ENCODE measurements at places on chromosomes 6 and 20. TPM values are rescaled to one million over a fixed set of nuclear protein-coding genes. Genes with fewer than 3 reads are reported as not detected.
A peak's percentile ranks its signal among the peaks of the same experiment; 100 is the strongest.

The MDFI gene
- 40.9 TPM for total RNA-seq

The CDC40 gene
- total RNA-seq = 22.3 TPM

DNA sequence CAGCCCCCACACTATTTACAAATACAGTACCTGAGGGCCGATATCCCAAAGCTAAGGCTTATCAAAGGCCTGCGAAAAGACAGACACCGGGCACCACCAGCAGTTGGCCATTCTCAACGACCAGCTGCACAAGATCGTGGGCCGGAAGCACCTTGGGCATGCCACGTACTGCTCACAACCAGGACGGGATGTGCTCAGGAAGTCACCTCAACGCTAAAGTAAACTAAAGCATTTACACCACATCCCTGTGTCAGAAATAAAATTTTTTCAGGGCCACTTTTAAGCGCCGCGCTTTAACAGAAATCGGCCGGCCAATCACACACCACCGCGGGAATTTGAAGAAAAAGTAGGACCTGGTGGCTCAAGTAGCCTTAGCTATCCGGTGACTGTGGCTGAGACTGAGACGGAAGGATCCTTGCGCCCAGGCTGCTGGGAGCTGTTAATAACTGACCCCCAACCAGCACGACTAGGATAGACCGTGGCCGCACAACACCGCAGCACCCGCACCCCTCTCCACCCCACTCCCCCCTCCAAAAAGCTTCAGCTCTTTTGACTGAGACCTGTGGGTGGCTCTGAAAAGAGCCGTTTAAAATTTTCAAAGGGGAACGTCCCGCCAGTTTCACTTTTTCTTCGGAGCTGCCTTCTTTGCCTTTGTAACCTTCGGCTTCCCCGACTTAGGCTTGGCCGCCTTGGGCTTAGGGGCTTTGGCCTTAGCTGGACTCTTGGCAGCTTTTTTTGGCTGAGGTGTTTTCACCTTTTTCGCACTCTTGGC, 131.2 kb upstream of the BTN3A2 start:
- H3K4me3 ChIP-seq = peak overlapping the region; percentile 72
- H3K4me1 ChIP-seq = peaks cover 4% of the 10 kb centered on the region
- H3K27me3 ChIP-seq = no peaks in the 10 kb centered on the region
- H3K27ac ChIP-seq = peak overlapping the region; percentile 70
- DNase-seq = peak; percentile 64

GRCh38 chr6:110358553-110359160, 508 bp upstream of the METTL24 start:
- H3K27ac ChIP-seq = no peak overlapping the region
- DNase-seq = no peak
- peak overlapping the region; percentile 58 for H3K4me3 ChIP-seq
- no peaks in the 10 kb centered on the region for H3K36me3 ChIP-seq

GRCh38 chr20:40942006-40942405, 86.6 kb upstream of the TOP1 start:
- H3K4me3 ChIP-seq = no peak overlapping the region
- no peak overlapping the region for H3K27ac ChIP-seq
- H3K27me3 ChIP-seq = no peaks in the 10 kb centered on the region
- no peaks in the 10 kb centered on the region for H3K36me3 ChIP-seq
- no peak for DNase-seq
- no peaks in the 10 kb centered on the region for H3K4me1 ChIP-seq

DNA sequence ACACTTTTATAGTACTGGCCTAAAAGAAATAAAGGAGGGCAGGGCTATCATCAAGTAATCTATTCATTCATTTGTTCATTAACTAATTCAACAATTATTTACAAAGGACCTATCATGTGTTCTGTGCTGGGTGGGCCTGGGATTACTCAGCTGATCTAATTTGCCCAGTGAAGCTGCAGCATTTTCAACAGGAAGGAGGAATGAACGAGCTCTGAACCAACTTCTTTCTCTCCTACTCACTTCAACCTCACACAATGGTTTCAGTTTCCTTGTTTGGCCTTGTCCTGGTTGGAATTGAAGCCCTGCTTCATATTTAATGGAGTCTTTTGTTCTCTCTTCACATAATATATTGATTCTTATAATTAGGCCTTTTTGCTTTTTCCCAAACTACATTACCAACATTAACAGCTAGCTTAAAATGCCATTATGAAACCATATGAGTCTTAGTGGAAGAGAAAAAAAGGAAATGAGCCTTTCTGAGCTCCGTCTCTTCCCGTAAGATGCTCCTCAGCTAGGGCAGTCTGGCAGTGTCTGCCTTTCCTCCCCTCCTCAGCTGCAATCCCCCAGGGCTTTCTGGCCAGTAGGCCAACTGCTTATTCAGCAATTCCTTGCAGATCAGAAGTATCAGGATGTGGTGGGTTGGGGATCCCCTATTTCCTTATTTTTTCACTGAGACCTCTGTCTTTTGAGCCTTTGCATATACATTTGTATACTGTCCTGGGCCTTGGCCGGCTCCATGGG, 79.4 kb upstream of the NRN1 start:
- no peak overlapping the region for H3K4me3 ChIP-seq
- H3K4me1 ChIP-seq = no peaks in the 10 kb centered on the region
- no peaks in the 10 kb centered on the region for H3K27me3 ChIP-seq
- no peak overlapping the region for H3K27ac ChIP-seq
- DNase-seq = no peak

DNA sequence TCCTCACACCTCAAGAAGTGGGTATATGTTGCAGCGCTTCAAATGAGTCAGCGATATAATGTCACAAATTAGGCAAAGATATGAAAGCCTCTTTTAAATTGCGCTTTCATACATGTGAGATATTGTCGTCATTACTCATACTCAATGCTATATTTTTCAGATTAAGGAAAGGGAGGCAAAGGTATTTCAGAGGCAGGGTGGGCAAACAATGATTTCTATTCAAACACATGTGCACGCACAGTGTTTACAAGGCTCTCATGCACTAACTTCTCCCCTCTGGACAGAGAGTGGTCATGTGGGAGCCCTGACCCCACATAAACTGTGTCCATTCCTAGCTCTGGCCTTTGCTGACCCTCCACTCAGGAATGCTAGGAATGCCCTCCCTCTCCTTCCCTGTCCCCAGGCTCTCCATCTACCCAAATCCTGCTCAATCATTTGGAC, 112.1 kb upstream of the TMEM170B start:
- DNase-seq = no peak
- no peak overlapping the region for H3K4me3 ChIP-seq
- no peaks in the 10 kb centered on the region for H3K36me3 ChIP-seq
- no peak overlapping the region for H3K27ac ChIP-seq
- H3K4me1 ChIP-seq = peaks cover 7% of the 10 kb centered on the region

DNA sequence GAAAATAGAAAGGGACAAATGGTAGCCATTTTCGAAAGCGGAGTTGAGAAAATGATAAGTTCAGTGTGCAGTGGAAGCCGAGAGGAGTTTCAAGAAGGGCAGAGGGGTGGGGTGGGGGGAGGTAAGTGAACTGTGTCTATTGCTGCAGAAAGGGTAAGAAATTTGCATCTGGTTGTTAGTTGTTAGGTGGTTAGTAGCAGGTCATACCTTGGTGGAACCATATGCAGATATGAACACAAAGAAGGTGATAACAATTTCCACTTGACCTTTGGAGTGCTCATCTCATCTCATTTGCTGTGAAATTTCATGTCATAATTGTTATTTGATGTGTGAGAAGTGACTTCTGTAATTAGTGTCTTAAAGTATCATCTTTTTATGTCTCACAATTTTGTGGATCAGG, 288.2 kb downstream of the QKI start:
- H3K27me3 ChIP-seq = no peaks in the 10 kb centered on the region
- H3K4me1 ChIP-seq = no peaks in the 10 kb centered on the region
- no peak for DNase-seq
- no peak overlapping the region for H3K4me3 ChIP-seq

DNA sequence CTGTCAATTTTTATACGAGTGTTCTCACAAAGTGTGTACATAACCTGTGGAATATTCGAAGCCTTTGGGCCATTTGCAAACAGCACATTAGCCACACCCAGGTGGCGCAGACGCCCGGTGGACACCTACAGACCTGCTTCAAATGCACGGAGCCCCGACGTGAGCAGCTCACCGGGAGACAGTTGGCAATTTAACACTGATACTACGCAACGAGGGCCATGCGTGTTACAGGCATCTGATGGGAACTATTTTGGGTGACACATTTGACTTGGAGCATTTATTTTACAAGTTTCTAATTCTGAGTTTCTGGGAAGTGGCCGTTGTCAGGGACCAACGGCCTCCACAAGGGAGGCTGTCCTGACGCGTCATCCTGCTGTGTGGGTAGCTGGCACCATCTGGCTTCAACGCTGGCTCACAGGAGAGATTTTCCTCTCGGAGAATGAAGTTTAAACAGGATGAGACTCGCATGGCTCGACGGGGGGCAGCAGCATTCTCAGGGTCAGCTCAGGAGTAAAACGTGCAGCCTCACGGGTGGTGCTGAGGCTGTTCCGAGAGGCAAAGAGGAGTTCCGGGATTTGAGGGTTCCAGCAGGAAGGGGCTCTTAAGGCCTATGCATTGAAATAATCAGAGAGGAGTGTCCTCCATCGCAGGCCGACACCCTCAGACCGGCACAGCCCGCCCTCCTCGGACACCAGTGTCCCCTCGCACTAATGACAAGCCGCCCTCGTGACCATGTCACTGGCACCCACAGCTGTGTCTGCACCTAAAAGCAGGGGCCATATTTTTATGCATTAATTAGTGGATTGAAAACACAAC, 207.4 kb downstream of the DLL1 start:
- H3K27me3 ChIP-seq = no peaks in the 10 kb centered on the region
- no peak for DNase-seq
- no peaks in the 10 kb centered on the region for H3K4me1 ChIP-seq
- H3K27ac ChIP-seq = no peak overlapping the region

DNA sequence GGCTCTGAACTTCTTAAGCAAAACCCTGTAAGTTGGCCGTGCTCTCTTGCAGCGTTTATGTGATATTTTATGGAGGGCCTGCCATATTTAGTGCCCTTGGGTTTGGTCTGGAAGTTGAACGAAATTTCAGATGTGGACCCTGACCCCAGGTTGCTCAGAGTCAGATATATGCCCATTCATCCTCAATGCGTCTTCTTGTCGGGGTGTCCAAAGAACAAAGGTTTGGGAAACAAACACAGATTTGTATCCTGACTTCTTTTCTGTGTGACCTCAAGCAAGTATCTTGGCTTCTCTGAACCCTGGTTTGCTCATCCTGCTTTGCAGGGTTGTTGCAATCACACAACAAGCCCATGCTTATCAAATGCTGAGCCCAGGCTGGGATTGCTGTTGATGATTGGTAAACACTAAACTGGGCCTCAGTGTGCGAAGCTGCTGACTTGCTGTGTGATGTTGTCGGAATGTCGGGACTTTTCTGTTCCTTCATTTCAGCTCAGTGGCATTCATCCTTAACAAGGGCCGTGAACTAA, 103.5 kb upstream of the PTPN1 start:
- H3K27me3 ChIP-seq = no peaks in the 10 kb centered on the region
- no peak for DNase-seq
- no peaks in the 10 kb centered on the region for H3K36me3 ChIP-seq
- H3K4me3 ChIP-seq = no peak overlapping the region
- no peaks in the 10 kb centered on the region for H3K4me1 ChIP-seq
- no peak overlapping the region for H3K27ac ChIP-seq

The SLC16A10 gene
- total RNA-seq = 9.3 TPM

DNA sequence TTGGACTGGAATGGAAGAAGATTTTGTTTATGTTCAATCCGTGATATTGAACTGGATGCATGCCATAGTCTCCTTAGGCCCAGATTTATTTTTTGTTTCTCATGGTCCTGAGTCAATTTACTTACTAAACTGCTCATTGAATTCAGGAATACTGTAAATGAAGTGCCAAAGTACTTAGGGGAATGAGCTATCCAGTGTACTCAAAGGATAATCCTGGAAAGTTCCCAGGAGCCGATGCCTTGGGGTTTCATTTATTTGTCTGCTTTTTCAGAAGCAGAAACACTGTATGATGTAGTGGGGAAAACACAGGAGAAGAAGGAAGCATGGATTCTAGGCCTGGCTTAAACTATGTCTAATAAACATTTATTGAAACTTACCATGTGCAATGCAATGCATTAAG, 56.1 kb upstream of the THEMIS start:
- no peak overlapping the region for H3K27ac ChIP-seq
- DNase-seq = no peak
- H3K4me1 ChIP-seq = no peaks in the 10 kb centered on the region
- no peak overlapping the region for H3K4me3 ChIP-seq
- H3K27me3 ChIP-seq = no peaks in the 10 kb centered on the region
- no peaks in the 10 kb centered on the region for H3K36me3 ChIP-seq

The TAAR5 gene
- total RNA-seq = not detected

All from H9 (cell line).